ENCODE measurements at places on chromosomes 3 and 15. TPM values are rescaled to one million over a fixed set of nuclear protein-coding genes. Genes with fewer than 3 reads are reported as not detected.
A peak's percentile ranks its signal among the peaks of the same experiment; 100 is the strongest.

DNA sequence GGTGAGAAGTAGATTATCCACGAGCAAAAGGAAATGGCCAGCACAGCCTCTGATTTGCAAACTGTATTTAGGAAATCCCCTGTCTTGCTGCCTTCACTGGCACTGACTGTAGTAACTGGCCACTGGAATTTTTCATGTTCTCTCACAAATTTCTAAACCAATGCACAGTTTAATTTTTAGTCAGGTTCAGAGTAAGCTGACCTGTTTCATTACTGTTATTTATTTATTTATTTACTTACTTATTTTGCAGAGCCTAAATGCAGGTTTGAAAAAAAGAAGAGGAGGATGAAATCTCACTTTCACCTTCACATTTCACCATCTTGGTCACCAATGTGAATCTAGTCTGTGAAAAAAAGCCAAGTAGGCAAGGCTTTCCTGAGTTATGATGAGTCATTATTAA, 291.0 kb downstream of the PLOD2 start:
- H3K4me1 ChIP-seq, result no peaks in the 10 kb centered on the region
- no peak overlapping the region for H3K27ac ChIP-seq
- H3K27me3 ChIP-seq, result no peaks in the 10 kb centered on the region
- H3K4me3 ChIP-seq, result no peak overlapping the region
- H3K36me3 ChIP-seq, result no peaks in the 10 kb centered on the region

GABRA5 gene
- 4.9 TPM for total RNA-seq

DNA sequence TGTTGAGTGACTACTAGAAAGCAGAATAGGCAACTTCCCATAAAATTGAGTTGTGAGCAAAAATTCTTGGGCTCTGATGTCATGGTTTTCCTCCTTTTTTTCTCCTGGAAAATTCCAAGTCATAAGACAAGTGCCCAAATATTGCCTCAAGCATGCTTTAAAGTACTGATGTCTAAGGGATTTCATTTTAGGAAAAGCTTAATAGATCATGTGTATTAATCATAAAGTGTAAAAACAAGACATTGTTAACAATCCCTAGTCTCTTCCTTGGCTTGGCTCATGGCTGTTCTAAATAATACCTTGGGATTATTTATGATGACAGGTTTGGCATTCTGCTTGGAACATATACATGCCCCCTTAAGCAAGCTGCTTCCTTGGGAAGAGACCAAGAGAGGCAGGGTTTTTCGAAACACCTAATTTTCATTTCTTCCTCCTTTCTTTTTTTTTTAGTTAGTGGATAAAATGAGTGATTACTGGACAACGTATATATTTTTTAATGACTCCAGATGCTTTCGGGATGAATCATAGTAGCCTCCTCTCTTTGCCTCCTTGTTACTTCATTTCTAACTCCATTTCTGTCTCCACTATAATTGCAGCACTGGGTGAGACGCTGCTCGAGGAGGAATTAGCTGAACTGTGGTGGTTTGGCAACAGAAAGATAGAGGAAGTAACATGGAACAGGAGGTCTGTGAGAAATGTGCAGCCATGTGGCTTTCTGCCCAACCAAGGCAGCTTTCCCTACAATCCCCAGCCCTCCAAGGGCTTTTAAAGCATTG, 104.9 kb downstream of the TPRG1 start:
- no peaks in the 10 kb centered on the region for H3K36me3 ChIP-seq
- H3K4me3 ChIP-seq, result no peak overlapping the region
- H3K27ac ChIP-seq, result no peak overlapping the region
- DNase-seq, result no peak
- no peaks in the 10 kb centered on the region for H3K27me3 ChIP-seq

DNA sequence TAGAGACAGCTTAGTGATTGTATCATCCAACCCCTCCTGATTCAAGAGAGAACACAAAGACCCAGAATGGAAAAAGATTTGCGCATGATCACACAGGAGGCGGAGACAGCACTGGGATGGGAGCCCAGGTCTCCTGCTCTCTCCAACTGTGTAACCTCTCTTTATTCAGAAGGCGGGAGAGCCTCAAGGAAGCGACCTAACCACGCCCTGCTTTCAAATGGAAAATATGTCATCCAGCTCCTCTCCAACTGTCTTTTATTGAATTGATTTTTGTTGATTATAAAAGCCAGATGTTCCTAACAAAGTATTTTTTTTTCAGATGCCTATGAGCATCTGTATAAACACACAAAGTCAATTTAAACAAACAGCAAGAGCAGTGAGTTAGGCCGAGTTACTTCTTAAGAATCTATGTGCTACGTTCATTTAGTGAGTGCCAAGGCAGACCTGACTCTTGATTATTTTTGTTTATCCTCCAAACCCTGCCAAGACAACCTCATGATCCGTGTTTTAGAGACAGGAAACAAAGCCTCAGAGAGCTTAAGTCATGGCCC, 74.5 kb downstream of the BFSP2 start:
- H3K4me1 ChIP-seq, result peaks cover 2% of the 10 kb centered on the region
- DNase-seq, result no peak
- no peak overlapping the region for H3K27ac ChIP-seq
- no peaks in the 10 kb centered on the region for H3K27me3 ChIP-seq

DNA sequence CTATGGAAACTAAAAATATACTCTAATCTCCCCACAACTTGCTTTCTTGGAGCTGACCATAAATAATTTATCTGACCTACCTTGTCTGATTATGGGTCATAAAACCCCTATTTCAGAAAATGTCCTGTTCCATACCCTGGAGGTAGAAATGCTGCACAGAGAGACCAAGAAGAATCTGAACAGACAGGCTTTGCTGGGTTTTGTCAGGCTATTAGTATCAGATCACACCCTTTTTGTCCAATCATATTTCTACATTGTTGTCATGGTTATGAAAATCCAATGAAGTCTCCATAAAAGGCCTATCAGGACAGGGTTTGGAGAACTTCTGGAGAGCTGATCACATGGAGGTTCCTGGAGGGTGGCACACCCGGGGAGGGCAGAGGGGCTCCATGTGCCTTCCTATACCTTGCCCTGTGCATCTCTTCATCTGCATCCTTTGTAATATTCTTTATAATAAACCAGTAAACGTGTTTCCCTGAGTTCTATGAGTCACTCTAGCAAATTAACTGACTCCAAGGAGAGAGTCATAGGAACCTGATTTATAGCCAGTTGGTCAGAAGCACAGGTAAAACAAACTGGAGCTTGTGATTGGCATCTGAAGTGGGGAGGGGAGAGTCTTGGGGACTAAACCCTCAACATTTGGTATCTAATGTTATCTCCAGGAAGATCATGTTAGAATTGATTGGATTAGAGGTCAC, 58.1 kb downstream of the NGLY1 start:
- no peak for DNase-seq
- H3K4me1 ChIP-seq, result no peaks in the 10 kb centered on the region
- H3K27me3 ChIP-seq, result no peaks in the 10 kb centered on the region
- no peak overlapping the region for H3K4me3 ChIP-seq
- H3K27ac ChIP-seq, result no peak overlapping the region
- peaks cover 9% of the 10 kb centered on the region for H3K36me3 ChIP-seq

DNA sequence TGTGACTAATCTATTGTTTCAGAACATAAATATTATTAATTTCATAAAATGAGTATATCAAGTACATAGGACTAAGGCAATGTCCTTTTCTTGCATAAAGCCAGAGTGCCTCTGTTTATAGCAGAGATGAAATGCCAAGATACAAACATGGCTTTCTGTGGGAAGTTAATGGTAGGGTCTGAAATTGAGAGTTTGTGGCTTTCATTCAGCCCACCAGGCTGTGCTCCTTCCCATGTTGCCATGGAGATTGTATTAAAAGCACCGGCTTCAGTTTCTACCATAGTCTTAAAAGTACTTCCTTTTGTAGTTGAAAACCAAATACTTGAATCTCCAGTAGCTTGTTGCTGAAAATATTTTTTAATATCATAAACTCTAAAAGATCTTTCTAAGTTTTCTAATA, 114.0 kb downstream of the LRRC28 start:
- no peaks in the 10 kb centered on the region for H3K27me3 ChIP-seq
- H3K27ac ChIP-seq, result no peak overlapping the region
- DNase-seq, result no peak
- H3K4me3 ChIP-seq, result no peak overlapping the region
- no peaks in the 10 kb centered on the region for H3K4me1 ChIP-seq
- peaks cover 22% of the 10 kb centered on the region for H3K36me3 ChIP-seq

GRCh38 chr15:68404056-68404798, 27.7 kb downstream of the ITGA11 start:
- no peak overlapping the region for H3K4me3 ChIP-seq
- H3K4me1 ChIP-seq, result no peaks in the 10 kb centered on the region
- H3K27me3 ChIP-seq, result no peaks in the 10 kb centered on the region
- no peak overlapping the region for H3K27ac ChIP-seq
- DNase-seq, result peak; percentile 7

Data from H9 (cell line).